Mesothelial cell of epicardium (in vitro differentiated cells): ENCODE measurements at places on chromosomes 5 and 9.

GRCh38 chr5:123965626-123966025 is 453.6 kb downstream of the CSNK1G3 start:
- peaks cover 3% of the 10 kb centered on the region for H3K36me3 ChIP-seq
- H3K4me1 ChIP-seq, result no peaks in the 10 kb centered on the region
- DNase-seq, result no peak
- no peaks in the 10 kb centered on the region for H3K27me3 ChIP-seq
- H3K27ac ChIP-seq, result no peak overlapping the region

GRCh38 chr9:131630205-131630831 is 85.0 kb downstream of the PRRT1B start:
- H3K27ac ChIP-seq, result no peak overlapping the region
- H3K4me3 ChIP-seq, result no peak overlapping the region
- peaks cover 18% of the 10 kb centered on the region for H3K4me1 ChIP-seq
- no peak for DNase-seq
- no peaks in the 10 kb centered on the region for H3K27me3 ChIP-seq

DNA sequence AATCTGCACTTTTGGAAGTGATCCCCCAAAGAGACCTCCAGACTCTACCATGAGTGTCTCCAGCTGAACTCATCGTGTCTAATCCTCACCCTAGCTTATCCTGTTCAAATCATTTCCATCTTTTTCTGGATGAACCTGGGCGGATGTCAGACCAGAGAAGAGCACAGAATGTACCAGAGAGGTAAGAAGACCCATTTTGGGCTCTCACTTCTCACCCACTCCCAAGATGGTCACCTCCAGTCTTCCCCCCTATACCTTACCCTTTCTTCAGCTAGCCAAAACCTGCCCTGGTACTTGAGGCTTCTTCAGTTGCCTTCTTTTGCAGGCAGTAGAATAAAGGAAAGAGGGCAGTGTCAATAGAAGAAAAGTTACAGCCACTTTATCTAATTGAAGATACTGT is 27.9 kb upstream of the ANXA2R start:
- H3K36me3 ChIP-seq, result peaks cover 11% of the 10 kb centered on the region
- H3K27ac ChIP-seq, result peak overlapping the region; percentile 99
- H3K4me1 ChIP-seq, result peaks cover 26% of the 10 kb centered on the region
- peak overlapping the region; percentile 97 for H3K4me3 ChIP-seq
- H3K27me3 ChIP-seq, result no peaks in the 10 kb centered on the region
- no peak for DNase-seq

- H3K36me3 ChIP-seq, result no peaks in the 10 kb centered on the region
- H3K4me1 ChIP-seq, result peaks cover 26% of the 10 kb centered on the region
- no peaks in the 10 kb centered on the region for H3K27me3 ChIP-seq
- peak overlapping the region; percentile 88 for H3K27ac ChIP-seq
- no peak overlapping the region for H3K4me3 ChIP-seq
- DNase-seq, result peak; percentile 19
Observed at GRCh38 chr9:115591584-115591984, 473.6 kb upstream of the TNC start.

GRCh38 chr5:171770153-171770552 is 15.5 kb upstream of the SMIM23 start:
- H3K27me3 ChIP-seq, result peaks cover 13% of the 10 kb centered on the region
- H3K36me3 ChIP-seq, result no peaks in the 10 kb centered on the region
- no peak for DNase-seq
- H3K4me1 ChIP-seq, result no peaks in the 10 kb centered on the region
- H3K4me3 ChIP-seq, result no peak overlapping the region

DNA sequence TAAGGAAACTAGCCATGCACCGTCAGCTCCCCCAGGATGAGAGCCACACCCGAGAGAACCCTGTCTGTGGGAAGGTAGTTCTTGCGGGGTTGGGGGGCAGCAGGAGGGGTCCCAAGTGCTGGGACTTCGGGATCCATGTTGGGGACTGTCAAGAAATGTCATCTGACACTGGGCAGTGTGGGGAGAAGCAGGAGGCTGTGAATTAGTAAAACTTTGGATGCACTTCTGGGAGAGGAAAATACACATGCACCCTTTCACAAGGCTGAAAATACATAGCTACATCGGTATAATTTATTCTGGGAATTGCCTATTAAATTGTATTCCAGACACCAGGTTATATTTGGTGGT is 109.6 kb upstream of the RPS23 start:
- H3K27ac ChIP-seq, result peak overlapping the region; percentile 91
- H3K4me1 ChIP-seq, result peaks cover 65% of the 10 kb centered on the region
- no peaks in the 10 kb centered on the region for H3K36me3 ChIP-seq

DNA sequence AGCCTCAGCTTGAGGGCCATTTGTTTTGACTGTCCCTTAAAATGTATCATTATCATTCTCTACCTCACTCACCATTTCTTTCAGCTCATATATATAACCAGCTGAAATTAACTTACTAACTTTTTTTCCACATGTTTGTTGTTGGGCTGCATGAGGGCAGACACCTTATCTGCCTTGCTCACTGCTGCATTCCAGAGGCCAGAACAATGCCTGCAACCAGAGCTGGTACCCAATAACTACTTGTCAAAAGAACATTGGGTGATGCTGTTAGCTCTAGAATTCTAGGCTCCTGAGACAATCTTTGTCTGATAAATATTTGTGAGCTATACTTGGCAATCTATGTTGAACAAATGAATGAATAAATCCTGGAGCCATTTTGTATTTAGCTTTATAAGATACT is 68.3 kb downstream of the HTR4 start:
- no peak for DNase-seq
- H3K36me3 ChIP-seq, result no peaks in the 10 kb centered on the region
- H3K4me3 ChIP-seq, result no peak overlapping the region
- H3K27me3 ChIP-seq, result peaks cover 3% of the 10 kb centered on the region
- no peak overlapping the region for H3K27ac ChIP-seq
- H3K4me1 ChIP-seq, result no peaks in the 10 kb centered on the region

- H3K4me3 ChIP-seq, result no peak overlapping the region
- peaks cover 1% of the 10 kb centered on the region for H3K27me3 ChIP-seq
- no peaks in the 10 kb centered on the region for H3K36me3 ChIP-seq
- no peak for DNase-seq
- no peak overlapping the region for H3K27ac ChIP-seq
Observed at GRCh38 chr5:125227333-125228095, 481.1 kb upstream of the ZNF608 start.

DNA sequence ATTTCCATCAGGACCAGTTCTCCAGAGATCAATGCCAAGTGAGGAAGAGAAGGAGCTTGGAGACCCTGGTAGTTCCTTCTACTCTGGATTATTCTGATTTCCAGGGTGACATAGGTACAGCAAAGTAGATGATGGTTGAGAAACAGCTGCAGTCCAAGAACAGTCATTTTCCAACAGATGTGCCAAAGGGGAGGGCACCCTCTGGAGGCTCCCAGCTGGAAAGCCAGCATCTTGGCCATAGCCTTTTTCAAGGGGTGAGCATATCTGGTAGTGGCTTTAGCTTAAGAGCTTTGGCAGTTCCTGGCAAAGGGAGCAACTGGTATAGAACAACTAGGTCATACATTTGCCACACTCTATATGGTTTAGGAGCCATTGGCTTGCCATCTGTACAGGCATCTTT is 492.7 kb downstream of the RASEF start:
- no peak overlapping the region for H3K27ac ChIP-seq
- no peak overlapping the region for H3K4me3 ChIP-seq
- peaks cover 15% of the 10 kb centered on the region for H3K36me3 ChIP-seq

DNA sequence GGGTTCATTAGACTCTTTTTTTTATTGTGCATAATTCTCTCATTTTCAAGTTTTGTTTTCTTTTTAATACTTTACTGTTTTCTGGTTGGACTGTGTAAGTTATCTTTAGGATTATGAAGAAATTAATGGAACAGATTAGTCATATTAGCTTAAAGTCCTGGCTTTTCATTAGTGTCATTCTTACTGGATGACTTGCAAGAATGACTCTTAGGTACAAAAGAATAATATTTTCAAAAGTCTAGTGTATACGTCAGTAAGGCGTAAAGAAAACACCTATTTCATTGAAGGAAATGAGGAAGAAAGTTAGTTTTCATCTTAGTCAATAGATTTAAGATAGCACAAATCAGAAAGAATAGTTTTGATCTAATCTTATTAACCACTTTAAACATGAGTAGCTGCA is 20.4 kb downstream of the UHRF2 start:
- peaks cover 6% of the 10 kb centered on the region for H3K4me1 ChIP-seq
- no peak for DNase-seq

DNA sequence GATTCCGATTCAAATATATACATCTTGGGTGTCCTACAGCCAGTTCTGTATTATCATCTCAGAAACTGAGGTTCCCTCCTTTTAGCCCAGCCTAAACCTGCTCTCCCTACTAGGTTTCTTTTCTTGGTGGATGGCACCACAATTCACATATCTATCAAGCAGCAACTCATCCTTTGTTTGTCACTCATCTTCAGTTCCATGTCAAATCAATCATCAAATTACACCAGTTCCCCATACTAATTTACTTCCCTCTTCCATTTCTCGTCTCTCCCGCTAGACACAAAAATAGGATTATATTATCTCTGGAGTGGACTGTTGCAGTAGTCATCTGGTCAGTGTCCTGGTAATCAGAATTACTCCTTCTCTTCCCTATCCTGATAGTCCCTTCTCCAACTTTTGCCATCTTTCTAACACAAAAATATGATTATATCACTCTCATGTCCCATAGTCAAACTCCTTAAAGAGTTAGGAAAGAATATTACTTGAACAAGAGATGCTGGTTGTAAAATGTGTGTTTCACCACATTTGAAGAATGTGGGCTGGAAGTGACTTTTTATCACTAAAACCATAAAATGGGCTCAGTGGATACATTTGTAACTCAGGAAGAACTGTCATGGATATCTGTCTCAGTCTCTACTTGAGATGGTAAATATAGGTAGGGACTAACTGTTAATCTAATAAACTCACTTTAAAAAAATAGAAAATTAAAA is 69.1 kb upstream of the RICTOR start:
- no peaks in the 10 kb centered on the region for H3K4me1 ChIP-seq
- no peak overlapping the region for H3K4me3 ChIP-seq
- no peaks in the 10 kb centered on the region for H3K36me3 ChIP-seq
- no peak for DNase-seq
- no peaks in the 10 kb centered on the region for H3K27me3 ChIP-seq

DNA sequence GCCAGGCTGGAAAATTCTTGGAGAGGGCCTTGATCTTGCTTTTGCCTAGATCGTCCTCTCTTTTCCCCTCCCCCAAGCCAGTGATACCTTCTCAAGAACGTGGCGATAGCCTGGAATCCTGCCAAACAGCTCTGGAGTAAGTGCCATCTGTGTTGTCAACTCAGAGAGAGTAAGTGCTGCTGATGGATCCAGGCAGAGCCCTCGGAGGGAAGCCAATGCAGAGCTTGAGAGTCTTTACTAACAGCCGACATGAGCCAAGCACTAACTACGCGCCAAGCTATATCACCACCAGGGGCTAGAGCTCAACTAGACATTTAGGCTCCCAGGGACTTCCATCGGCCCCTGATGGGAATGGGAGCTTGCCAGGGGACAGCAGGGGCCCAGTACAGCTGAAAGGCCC is 17.6 kb downstream of the RAPGEF1 start:
- H3K36me3 ChIP-seq, result peaks cover 22% of the 10 kb centered on the region
- no peak overlapping the region for H3K27ac ChIP-seq
- no peak overlapping the region for H3K4me3 ChIP-seq
- no peak for DNase-seq
- H3K27me3 ChIP-seq, result no peaks in the 10 kb centered on the region
- H3K4me1 ChIP-seq, result peaks cover 4% of the 10 kb centered on the region

DNA sequence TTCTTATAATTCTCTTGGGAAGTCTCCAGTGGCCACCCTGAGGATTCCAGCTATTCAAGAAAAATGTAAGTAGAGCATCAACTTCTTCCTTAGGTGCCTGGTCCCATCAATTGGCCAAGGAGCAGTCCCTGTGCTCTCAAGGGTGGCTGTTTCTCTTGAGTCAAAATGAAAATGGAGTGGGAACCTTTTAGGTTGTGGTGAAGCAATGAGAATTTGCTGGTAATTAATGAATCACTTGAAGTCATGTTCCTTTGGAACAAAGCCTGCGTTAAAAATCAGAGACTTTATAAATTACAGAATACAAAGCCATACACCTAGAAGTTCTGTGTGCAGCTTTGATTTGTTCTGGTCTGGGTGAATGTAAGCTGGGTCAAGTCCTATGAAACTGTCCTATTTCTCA is 48.9 kb downstream of the IL31RA start:
- H3K4me1 ChIP-seq, result peaks cover 8% of the 10 kb centered on the region
- no peaks in the 10 kb centered on the region for H3K36me3 ChIP-seq
- no peak for DNase-seq
- no peak overlapping the region for H3K27ac ChIP-seq
- no peak overlapping the region for H3K4me3 ChIP-seq

DNA sequence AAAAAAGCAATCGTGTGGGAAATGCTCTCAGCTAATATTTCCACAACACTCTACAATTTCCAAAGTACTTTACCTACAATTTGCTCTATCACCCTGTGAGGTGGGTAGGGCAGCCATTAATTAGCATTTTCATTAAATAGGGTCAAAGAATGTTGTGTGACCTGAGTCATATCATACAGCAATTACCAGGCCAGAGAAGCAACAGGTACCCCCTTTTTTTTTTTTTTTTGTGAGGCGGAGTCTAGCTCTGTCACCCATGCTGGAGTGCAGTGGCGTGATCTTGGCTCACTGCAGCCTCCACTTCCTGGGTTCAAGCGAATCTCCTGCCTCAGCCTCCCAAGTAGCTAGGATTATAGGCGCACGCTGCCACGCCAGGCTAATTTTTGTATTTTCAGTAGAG is 108.8 kb upstream of the RETREG1 start:
- no peak overlapping the region for H3K27ac ChIP-seq
- DNase-seq, result no peak
- peaks cover 24% of the 10 kb centered on the region for H3K36me3 ChIP-seq
- no peaks in the 10 kb centered on the region for H3K27me3 ChIP-seq
- H3K4me3 ChIP-seq, result no peak overlapping the region

DNA sequence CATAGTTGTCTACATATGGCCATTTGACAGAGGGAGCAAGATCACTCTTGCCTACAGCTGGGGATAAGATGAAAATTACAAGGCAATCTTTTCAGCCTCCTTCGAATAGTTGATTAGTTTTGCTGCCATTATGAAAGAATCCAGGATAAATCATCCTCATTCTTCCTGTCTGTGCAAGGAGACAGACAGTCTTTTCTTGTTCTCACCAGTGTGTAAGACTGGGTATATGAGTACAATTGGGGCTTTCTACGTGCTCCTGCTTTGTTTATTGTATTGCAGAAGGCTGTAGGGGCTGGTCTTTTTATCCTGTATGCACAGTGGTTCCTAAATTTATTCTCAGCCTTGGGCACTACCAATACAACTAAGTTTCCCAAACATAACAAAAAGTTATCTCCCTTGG is 76.8 kb downstream of the SPEF2 start:
- DNase-seq, result no peak
- H3K4me1 ChIP-seq, result no peaks in the 10 kb centered on the region
- H3K36me3 ChIP-seq, result peaks cover 4% of the 10 kb centered on the region

DNA sequence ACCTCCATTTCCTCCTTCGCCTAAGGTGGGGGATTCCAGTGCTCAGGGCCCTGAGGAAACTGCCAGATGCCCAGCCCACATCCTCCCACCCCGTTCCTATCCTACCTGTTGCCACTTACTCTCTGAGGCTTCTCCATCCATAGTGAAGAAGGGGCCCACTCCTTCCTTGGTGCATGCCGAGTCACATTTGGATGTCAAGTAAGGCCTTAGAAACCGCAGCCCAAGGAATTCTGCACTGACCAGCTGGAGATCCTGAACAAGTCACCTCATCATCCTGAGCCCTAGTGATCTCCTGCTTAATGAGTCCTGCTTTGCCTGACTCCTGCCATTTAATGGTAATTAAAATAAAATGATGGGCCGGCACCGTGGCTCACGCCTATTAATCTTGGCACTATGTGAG is 6.7 kb upstream of the TNIP1 start:
- no peak overlapping the region for H3K27ac ChIP-seq
- H3K36me3 ChIP-seq, result no peaks in the 10 kb centered on the region
